ENCODE measurements at places on chromosomes 6 and 20. TPM values are rescaled to one million over a fixed set of nuclear protein-coding genes. Genes with fewer than 3 reads are reported as not detected.

GRCh38 chr6:33249732-33250630 lies 21.7 kb downstream of the VPS52 start:
- peak; percentile 9 for DNase-seq

Gene TRIM39
- 19.4 TPM for total RNA-seq

DNA sequence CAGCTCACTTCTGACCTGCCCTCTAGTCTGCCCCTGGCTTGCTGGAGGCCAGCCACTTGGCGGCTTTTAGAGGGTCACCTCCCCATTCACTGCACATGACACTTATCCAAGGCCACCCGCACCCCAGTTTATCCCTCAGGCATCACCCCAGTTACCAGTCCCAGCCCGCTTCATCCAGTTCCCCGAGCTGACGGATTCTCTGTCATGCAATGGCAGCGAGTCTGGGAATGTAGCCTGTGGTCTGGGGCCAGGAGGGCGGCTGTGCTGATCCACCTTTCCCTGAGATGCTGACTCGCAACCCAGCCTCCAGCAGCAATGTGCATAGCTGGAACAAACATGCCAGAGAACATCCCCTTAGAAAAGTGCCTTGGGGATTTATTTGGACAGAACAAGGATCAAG lies 25.8 kb downstream of the SYNDIG1 start:
- DNase-seq: no peak

GRCh38 chr6:6912817-6913744 lies 194.7 kb upstream of the RREB1 start:
- no peak for DNase-seq

Gene BPI
- not detected for total RNA-seq

Gene NRSN1
- not detected for total RNA-seq

DNA sequence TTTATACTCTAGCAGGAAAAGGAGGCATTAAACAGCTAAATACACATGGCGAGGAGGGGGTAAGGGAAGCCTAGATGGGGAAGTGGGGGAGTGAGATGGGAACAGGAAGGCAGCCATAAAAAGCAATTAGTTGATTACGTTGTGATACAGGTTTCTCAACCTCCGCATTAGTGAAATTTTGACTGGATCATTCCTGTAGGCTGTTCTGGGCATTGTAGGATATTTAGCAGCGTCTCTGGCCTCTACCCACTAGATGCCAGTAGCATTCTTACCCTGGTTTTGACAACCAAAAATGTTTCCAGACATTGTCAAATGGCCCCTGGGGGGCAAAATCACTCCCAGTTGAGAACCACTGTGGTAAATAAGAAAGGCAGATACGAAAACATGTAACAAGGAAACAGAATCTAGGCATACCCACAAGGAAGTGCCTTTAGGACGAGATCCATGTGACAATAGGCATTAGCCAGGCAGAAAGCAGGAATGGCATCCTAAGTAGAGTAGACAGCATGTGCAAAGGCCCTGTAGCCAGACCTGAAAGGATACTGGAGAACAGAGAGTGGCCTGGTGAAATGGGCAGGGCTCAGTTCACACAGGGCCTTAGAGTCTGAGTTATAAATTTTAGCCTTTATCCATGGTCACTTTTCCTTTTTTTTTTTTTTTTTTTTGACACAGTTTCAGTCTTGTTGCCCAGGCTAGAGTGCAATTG lies 25.8 kb upstream of the PTPN1 start:
- DNase-seq: no peak

All from endothelial cell (in vitro differentiated cells).